BJ (cell line): ENCODE measurements at places on chromosomes 1 and 21.

- no peak for DNase-seq
These were observed 12.7 kb upstream of the C1orf167 start for GRCh38 chr1:11749203-11749689.

DNA sequence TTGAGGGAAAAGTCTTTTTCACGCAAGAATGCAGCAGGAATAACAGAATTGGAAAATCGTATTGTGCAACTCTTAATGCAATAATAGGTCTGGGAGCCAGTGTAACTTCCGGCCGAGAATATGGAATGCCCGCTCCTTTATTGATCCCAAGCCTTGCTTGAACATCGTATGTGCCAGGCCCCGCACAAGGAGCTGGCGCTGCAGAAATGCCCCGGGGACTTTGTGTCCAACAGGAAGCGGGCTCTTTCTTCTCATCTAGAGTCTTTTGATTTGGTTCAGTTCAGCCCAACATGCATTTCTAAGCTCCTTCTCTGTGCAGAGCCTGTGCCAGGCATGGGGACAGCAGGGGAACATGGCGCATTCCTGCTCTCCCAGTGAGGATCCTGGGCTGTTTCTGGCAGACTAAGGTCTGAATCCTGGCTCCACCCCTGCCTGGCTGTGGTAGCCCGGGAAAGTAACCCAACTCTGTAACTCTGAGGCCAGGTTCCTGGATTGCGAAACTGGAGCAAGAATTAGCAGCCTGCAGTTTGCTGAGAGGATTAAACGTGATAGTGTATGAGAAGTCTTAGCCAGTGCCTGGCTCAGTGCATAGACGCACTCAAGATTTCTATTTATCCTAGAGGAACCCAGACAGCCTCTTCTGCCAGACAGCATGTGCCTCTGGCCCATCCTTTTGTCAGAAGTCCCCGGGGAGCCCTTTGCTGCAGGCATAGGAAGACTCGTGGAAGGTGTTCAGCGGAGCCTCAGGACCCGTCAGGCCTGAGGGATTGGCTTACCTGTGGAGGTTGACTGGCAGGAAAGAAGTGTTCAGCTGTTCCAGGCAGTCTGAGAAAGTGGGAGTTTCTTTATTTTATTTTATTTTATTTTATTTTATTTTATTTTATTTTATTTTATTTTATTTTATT lies 987 bp upstream of the CDCP2 start:
- no peak for DNase-seq

GRCh38 chr1:32801096-32801715 lies 16.0 kb downstream of the YARS1 start:
- no peak for DNase-seq

- DNase-seq, result no peak
These were observed 142.5 kb downstream of the DHRS3 start for GRCh38 chr1:12475530-12475934.

GRCh38 chr1:91635763-91636162 lies 135.1 kb downstream of the CDC7 start:
- no peak for DNase-seq

- peak; percentile 87 for DNase-seq
These were observed 28.3 kb downstream of the SCP2 start for GRCh38 chr1:52955129-52955970.

DNA sequence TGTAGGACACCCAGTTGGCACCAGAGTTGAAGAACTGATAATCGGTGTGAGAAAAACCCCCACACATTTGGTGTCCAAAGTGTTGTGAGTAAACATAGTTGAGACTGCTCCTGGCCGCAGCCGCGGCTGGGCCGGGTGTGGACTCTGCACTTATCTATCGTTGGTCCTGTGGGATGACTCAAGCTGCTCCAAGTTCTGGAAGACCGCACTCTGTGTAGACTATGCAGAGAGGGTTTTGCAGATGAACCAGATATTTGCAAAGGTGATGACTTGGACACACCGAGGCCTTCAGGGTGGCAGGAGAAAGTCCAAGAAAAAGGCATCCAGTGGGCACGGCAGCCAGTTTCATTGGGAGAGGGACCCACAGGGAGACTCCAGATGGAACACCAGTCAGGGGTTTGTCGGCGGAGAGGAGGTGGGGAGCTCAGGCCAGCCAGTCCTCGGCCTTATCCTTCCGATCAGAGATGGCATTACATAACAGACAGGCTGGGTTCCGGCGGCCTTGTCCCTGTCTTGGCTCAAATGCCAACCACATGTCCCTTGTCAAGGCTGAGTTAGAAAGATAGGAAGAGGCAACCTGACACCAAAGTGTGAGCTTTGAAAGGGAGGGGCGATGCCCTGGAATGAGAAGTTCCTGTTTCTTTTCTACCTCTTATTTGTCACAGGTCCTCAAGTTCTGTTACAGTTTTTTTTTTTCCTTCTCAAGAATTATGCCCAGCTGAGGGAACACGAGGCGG lies 21.1 kb downstream of the C2CD2 start:
- no peak for DNase-seq

GRCh38 chr1:96596226-96596922 lies 125.2 kb upstream of the PTBP2 start:
- DNase-seq, result no peak

DNA sequence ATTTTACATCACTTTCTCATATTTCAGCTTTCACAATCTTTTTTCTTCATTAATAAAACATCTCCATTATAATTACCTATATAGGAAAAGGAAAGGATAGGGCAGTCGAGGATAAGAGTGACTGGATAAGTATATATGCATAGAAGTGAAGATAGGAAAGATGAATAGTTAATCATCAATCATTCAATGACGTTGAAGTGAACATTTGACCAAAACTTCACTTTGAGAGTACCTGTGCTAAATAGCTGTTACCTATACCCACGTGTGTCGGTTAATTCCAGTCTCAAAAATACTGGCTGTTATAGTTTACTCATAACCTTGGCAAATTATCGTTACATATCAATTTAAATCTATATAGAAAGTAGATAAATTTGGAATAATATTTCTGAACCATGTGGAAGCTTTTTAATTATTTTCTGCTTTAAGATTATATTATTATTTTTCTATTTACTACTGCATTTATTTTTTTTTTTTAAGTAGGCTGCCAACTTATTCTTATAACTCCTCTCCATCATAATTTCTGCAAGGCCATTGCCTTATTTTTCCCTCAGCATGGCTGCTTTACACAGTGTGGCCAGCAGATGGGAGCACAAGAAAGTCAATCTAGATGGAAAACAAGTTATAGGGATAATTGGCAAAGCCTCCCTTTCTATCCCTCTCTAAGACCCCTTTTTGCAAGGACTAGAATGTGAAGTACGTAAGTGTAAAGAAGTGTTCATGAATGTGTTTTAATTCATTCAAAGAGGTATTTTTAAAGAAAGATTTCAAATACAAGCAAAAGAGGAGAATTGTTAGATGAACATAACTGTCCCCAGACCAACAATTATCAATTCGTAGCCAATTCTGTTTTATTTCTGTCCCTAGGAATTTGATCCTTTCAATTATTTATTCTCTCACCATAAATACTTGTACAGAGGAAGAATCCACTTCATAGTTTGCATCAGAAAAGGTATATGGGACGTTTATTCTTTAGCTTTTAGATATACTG lies 290.4 kb downstream of the KCNT2 start:
- DNase-seq, result no peak

DNA sequence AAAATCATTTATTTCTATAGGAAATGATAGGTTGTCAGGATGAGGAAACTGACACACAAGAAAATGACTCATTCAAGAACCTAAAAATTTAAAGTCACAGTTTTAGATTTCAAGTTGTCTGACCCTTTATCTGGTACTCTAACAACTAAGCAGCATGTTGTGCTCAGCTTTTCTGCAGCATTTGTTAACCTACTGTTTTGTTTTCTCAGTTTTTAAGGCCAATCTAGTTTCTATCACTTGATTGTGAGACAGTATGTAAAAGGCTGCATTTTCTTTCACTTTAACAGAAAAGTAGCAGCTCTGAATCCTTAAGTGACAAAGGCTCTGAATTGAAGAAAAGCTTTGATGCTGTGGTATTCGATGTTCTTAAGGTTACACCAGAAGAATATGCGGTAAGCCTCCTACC lies 59.1 kb downstream of the RALGPS2 start:
- no peak for DNase-seq

DNA sequence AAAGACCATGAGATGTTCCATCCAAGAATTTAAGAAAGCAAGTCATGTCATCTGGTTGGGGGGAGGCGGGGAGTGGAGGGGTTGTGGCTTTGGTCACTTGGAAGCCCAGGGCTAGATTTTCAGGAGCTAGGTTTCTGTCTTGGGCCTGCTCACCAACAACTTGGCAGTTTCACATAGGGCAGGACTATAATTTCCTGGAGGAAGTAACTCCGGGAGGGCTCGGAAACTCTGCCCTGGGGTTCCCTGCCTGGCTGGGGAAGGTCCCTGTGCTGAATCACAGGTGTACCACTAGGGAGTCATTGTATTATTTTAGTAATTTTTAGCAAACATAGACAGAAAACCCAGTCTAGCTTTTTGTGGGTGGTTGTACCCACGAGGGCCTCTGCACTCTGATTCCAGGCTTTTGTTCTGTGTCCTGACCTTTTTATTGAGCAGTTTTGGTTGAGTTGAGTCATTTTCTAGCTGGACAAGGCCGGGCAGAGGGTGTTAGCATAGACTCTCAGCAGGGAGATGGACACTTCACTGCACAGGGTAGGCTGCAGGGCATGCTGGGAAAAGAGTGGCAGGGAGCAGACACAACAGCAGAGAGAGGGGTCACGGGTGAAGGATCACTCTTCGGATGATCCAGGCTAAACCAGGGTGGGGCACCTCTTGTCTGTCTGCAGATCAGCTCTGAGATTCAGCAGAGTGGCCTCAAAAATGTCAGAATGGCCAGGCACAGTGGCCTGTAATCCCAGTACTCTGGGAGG lies 144.7 kb downstream of the GRIK3 start:
- DNase-seq, result no peak

DNA sequence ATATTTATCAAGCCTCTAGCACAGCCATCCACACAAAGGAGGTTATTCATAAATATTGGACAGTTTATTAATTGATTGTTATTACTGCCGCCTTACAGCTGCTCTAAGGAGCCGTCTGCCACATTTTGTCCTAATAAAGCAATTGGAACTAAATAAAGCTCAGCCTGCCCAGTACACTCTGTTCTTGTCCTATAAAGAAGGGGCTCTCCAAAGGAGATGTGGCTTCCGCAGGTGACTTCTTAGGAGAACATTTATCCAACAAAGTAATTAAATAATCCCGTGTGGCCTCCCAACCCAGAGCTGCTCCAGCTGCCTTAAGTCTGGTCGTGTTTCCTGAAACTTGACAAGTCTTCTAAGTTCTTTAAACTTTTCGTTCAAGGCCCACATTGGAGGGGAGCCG lies 497.7 kb downstream of the NPHP4 start:
- no peak for DNase-seq

GRCh38 chr1:204283711-204284651 lies 70.2 kb upstream of the GOLT1A start:
- no peak for DNase-seq

DNA sequence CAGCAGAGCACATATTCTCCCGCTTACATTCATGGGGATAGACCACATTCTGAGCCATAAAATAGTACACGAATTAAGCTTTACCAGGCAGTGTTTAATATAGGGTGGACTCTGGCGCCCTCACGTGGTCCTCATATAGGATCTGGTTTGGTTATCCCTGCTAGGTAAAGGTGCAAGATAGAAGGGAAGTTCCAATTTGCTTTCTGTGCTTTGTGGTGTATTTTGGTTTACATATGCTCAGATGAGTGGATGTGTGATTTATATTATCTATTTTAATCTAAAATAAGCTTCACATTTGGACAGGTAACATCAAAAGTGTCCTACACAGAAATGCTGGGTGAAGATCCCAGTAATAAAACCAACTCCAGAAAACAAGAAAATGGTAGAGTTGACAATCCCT lies 3.6 kb downstream of the CR1 start:
- DNase-seq, result no peak

DNA sequence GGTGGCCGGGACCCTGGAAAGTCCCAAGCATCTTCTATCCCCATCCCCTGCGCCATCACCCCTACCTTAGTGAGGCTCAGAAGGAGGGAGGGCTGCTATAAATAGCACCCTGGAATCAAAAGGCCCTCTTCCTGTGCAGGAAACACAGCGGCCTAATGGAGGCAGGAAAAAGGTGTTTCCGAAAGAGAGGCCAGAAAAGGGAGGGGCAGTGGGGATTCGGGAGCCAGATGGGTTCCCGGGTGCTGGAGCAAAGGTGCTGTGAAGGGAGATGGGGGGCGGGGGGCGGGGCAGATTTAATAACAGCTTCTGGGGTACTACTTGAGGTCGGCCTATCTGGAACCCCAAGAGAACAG lies 16.6 kb downstream of the NAV1 start:
- DNase-seq, result no peak

GRCh38 chr1:147673816-147674215 lies 3.5 kb upstream of the ACP6 start:
- no peak for DNase-seq

DNA sequence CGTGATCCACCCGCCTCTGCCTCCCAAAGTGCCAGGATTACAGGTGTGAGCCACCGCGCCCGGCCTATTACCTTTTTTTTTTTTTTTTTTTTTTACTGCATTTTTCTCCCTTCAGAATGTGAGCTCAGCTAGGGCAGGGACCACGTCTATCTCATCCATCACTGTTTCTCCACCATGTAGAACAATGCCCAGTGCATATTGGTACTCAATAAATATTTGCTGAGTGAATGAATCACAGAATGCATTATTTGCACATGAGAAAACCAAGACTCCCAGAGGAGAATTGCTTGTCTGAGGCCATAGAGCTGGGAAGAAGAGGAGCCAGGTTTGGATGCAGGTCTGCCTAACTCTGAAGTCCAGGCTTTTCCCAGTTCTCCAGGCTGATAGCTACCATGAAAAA lies 8.2 kb upstream of the SLC9A1 start:
- DNase-seq, result no peak

GRCh38 chr1:161382214-161383019 lies 14.7 kb upstream of the CFAP126 start:
- peak; percentile 11 for DNase-seq

DNA sequence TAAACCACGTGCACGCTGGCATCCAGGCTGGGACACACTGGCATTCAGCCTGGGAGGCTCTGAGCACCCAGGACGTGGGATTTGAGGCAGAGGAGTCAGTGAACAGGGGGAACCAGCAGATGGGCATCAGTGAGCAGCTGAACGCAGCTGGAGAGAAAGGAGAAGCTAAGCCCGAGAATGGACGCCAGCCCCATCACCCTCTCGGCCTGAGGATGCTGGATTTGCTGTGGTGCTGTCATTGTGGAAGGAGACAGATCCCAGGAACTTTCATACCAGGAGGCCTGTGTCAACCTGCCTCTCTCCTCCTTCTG lies 132.8 kb downstream of the PGBD5 start:
- DNase-seq, result no peak

DNA sequence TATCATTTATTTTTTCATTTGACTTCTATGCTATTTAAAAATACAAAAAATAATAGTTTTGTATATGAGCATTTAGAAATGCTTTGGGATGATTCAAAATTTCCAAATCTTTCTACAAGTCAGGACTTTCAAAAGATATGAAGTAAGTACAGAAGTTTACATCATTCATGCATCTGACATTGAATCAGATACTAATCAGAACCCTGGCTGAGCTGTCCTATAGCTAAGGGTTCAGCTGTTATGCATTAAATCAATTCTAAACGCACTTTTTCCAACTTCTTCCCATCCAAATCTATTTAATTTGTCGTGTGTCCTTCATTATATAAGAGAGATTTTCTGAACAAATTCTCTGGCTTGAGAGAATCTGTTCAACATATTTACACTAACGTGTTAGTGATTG lies 779.4 kb downstream of the LTN1 start:
- no peak for DNase-seq
